ENCODE measurements at places on chromosomes 3 and 15. TPM values are rescaled to one million over a fixed set of nuclear protein-coding genes. Genes with fewer than 3 reads are reported as not detected.
A peak's percentile ranks its signal among the peaks of the same experiment; 100 is the strongest.

GRCh38 chr3:105788593-105788992 lies 80.2 kb downstream of the CBLB start:
- no peak for DNase-seq
- H3K4me3 ChIP-seq = no peak overlapping the region
- no peaks in the 10 kb centered on the region for H3K36me3 ChIP-seq
- peaks cover 33% of the 10 kb centered on the region for H3K4me1 ChIP-seq
- no peaks in the 10 kb centered on the region for H3K27me3 ChIP-seq

DNA sequence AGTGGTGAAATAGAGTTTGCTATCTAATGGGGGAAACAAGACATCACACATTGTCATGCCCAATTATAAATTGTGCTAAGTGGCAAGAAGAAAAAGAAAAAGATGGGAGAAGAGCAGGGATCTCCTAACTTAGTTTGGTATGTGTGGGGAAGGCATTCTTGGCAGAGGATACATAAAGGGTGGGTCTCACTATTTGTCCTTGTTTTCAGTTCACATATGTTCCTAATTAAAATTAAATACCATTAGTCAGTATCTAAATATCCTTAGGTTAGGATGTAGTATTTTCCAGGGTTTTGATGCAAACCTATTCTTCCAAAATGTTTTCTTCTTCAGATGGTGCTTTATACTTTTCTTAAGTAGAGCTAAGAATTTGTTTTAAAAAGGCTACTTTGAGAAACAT lies 173.7 kb downstream of the B3GALNT1 start:
- no peak overlapping the region for H3K27ac ChIP-seq
- H3K27me3 ChIP-seq = no peaks in the 10 kb centered on the region
- H3K36me3 ChIP-seq = no peaks in the 10 kb centered on the region
- no peak overlapping the region for H3K4me3 ChIP-seq
- H3K4me1 ChIP-seq = peaks cover 21% of the 10 kb centered on the region

- no peaks in the 10 kb centered on the region for H3K4me1 ChIP-seq
- no peak overlapping the region for H3K4me3 ChIP-seq
- no peaks in the 10 kb centered on the region for H3K36me3 ChIP-seq
- H3K27me3 ChIP-seq = no peaks in the 10 kb centered on the region
- no peak overlapping the region for H3K27ac ChIP-seq
Measured at GRCh38 chr3:2372306-2372705, 273.6 kb downstream of the CNTN4 start.

DNA sequence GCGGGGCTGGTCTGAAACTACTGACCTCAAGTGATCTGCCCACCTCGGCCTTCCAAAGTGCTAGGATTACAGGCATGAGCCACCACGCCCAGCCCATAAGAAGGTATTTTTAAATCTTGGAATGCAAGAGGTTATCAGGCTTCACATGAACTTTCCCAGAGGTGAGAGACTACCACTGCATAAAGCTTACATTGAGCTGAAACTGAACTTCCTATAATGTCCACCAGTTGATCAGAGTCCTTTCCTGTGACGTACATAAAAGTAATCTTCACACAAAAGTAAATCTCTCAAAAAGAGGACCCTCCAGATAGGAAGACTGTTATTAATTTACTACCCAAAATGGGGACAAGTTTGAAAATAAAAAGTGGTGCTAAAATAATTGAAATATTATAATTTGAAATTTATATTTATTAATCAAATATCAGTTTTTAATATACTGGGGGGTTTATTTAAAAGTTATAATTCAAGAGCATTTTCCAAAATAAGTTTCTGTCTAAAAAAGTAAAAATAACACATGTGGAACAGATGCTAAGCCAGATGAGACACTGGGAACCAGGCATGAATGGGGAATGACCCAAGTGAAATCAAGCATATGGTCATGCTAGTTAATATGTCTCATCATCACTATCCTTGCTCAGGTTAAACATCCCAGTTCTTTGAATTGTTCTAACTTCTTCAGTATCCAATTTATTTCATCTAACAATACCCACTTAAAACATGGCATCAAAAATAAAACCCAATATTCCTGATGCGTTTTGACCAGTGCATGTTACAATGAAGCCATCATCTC lies 269.9 kb upstream of the UBE2E2 start:
- H3K27me3 ChIP-seq = no peaks in the 10 kb centered on the region
- no peak for DNase-seq
- H3K27ac ChIP-seq = no peak overlapping the region
- H3K4me1 ChIP-seq = peaks cover 52% of the 10 kb centered on the region
- no peaks in the 10 kb centered on the region for H3K36me3 ChIP-seq
- H3K4me3 ChIP-seq = no peak overlapping the region

The SELENOS gene
- 75.4 TPM for total RNA-seq

- H3K27me3 ChIP-seq = no peaks in the 10 kb centered on the region
- H3K4me1 ChIP-seq = peaks cover 3% of the 10 kb centered on the region
- no peaks in the 10 kb centered on the region for H3K36me3 ChIP-seq
- no peak overlapping the region for H3K4me3 ChIP-seq
- DNase-seq = no peak
- H3K27ac ChIP-seq = no peak overlapping the region
Measured at GRCh38 chr15:95291898-95292472, 1038.5 kb upstream of the NR2F2 start.

- no peak overlapping the region for H3K4me3 ChIP-seq
- H3K27ac ChIP-seq = peak overlapping the region; percentile 80
- DNase-seq = peak; percentile 47
- peaks cover 41% of the 10 kb centered on the region for H3K4me1 ChIP-seq
Measured at GRCh38 chr15:92662762-92663161, 7.2 kb upstream of the FAM174B start.

GRCh38 chr3:183255348-183255730 lies 2.3 kb downstream of the B3GNT5 start:
- no peak overlapping the region for H3K27ac ChIP-seq
- peak overlapping the region; percentile 86 for H3K4me3 ChIP-seq
- no peaks in the 10 kb centered on the region for H3K27me3 ChIP-seq
- DNase-seq = no peak
- H3K36me3 ChIP-seq = no peaks in the 10 kb centered on the region
- H3K4me1 ChIP-seq = peaks cover 16% of the 10 kb centered on the region

DNA sequence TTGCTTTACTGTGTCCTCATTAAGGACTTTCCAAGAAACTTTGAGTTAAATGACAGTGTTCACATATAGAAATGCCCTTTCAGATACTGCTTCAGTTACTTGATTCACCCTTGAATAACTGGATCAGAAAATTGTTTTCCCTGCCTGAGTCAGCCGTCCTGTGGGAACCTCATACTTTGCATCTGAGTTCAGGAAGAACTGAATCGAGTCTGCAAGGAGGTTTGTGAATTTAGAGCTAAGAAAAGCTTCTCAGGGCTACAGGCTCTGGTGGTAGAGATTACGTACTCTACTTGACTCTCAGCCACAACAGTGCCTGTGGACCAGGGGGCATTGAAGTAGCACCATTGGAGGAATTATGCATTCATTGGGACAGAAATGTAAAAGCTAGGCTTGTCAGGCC lies 252.4 kb upstream of the C2CD4B start:
- H3K4me3 ChIP-seq = no peak overlapping the region
- no peaks in the 10 kb centered on the region for H3K36me3 ChIP-seq
- DNase-seq = no peak
- H3K27me3 ChIP-seq = no peaks in the 10 kb centered on the region
- H3K27ac ChIP-seq = no peak overlapping the region
- H3K4me1 ChIP-seq = peaks cover 13% of the 10 kb centered on the region

GRCh38 chr3:66785191-66785909 lies 212.8 kb upstream of the KBTBD8 start:
- DNase-seq = no peak
- no peaks in the 10 kb centered on the region for H3K36me3 ChIP-seq
- H3K27ac ChIP-seq = no peak overlapping the region

DNA sequence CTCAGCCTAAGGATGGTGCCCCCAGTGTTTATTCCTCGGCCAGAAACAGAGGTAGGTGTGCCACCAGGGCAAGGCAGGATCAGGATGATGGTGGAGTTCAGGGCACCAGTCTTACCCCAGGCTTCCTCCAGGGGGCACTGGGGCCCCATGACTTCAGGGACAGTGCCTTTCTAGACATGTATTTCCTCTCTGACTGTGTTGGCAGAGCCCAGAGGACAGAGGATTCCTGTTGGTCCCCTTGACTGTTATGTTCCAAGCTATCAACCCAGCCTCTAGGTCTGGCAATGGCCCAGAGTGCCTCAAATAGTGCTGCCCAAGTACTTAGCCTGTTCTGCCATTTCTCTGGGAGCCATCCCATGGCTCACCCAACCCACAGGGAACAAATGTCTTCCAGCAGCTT lies 2.8 kb downstream of the HEMK1 start:
- DNase-seq = no peak
- H3K27ac ChIP-seq = no peak overlapping the region
- peaks cover 32% of the 10 kb centered on the region for H3K36me3 ChIP-seq
- peaks cover 45% of the 10 kb centered on the region for H3K4me1 ChIP-seq
- no peak overlapping the region for H3K4me3 ChIP-seq

DNA sequence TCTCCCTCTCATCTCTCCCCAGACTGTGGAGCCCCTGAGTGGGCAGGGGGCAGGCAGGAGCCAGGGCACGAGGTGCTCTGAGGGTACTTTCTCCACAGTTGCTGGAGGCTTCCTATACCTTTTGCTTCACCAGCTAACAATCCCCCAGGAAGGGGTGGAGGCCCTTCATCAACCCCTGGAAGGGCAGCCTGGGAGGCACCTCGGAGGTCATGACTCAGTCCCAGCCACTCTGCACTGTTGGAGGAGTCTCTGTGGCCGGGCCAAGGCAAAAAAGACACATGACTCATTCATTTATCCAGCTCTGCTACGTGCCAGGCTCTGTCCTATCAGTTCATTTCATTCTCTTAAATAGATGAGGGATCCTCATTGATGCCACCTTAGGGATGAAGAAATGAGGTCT lies 15.6 kb upstream of the KY start:
- no peaks in the 10 kb centered on the region for H3K27me3 ChIP-seq
- peaks cover 10% of the 10 kb centered on the region for H3K4me1 ChIP-seq
- H3K27ac ChIP-seq = no peak overlapping the region
- no peaks in the 10 kb centered on the region for H3K36me3 ChIP-seq

DNA sequence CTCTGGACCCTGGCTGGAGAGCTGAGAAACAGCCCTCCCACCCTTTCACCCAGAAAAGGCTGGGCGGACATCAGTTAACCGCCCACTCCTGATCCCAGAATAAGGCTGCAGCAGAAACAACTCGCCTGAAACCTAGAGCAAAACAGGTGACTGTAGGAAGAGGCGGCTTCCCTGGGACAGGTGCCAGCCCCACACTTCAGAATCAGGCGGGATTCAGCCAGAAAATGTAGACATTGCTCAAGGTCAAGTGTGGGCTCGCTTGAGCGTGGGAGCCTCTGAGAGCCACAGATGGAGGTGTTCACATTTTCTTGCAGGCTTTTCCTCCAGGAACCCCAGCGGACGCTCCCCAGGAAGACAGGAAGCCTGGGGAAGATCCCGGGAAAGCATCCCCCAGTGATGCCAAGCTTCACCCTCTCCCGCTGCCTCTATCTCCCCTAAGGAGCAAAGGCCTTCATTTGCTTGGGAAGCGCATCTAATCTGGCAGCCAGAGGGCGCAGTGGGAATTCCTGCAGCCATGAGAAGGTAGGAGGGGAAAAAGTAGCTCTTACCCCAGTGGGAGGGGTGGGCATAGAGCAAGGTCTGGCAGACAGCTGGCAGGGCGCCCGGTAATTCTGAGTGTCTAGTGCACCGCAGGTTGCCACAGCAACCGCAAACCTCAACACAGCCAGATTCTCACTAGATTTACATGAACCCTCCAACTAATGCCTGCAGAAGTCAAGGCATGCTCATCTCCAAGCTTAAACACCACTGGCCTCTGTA lies 77.7 kb downstream of the OCA2 start:
- no peaks in the 10 kb centered on the region for H3K4me1 ChIP-seq
- no peak overlapping the region for H3K27ac ChIP-seq
- no peaks in the 10 kb centered on the region for H3K36me3 ChIP-seq

The AMIGO3 gene
- total RNA-seq = 1.7 TPM

GRCh38 chr15:59260090-59260489 lies 53.4 kb downstream of the LDHAL6B start:
- no peaks in the 10 kb centered on the region for H3K27me3 ChIP-seq
- no peak overlapping the region for H3K4me3 ChIP-seq
- H3K4me1 ChIP-seq = no peaks in the 10 kb centered on the region
- H3K36me3 ChIP-seq = peaks cover 11% of the 10 kb centered on the region
- H3K27ac ChIP-seq = no peak overlapping the region

DNA sequence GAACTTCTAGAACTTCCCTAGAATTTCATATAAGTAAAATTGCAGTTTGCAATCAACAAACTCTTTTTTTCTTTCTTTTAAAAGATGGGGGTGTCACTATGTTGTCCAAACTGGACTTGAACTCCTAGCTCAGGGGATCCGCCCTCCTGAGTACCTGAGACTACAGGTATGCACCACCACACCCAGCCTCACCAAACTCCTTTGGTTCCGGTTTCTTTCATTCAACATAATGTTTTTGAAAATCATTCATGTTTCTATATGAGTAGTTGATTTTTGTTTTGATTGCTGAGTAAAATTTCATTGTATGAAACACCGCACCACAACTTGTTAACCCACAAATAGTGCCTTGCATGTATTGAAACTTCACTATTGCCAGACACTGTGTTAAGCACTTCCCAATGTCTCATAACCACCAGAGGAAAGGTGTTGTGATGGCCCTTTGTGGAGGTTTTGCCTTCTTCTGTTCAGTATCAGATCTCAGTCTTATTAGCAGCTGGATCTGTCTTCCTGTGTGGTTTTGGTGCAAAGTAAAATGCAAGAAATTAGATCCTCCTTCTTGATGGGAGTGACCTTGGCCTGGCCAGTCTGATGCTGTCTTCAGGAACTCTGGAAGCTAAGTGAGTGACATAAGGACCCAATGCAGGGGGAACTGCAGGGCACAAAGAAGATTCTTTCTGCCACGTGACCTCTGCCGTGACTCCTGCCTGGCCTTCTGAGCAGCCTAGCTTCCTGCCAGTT lies 78.8 kb upstream of the UBE2E1 start:
- no peak overlapping the region for H3K27ac ChIP-seq
- DNase-seq = no peak
- H3K4me1 ChIP-seq = peaks cover 39% of the 10 kb centered on the region
- H3K27me3 ChIP-seq = no peaks in the 10 kb centered on the region
- no peak overlapping the region for H3K4me3 ChIP-seq

The CLDN11 gene
- 5.2 TPM for total RNA-seq

The PLIN1 gene
- total RNA-seq = 0.99 TPM

GRCh38 chr3:124997303-124998246 lies 58.2 kb downstream of the HEG1 start:
- no peaks in the 10 kb centered on the region for H3K27me3 ChIP-seq
- H3K27ac ChIP-seq = no peak overlapping the region
- peaks cover 13% of the 10 kb centered on the region for H3K36me3 ChIP-seq
- H3K4me3 ChIP-seq = no peak overlapping the region
- peaks cover 81% of the 10 kb centered on the region for H3K4me1 ChIP-seq
- DNase-seq = no peak

The COMMD4 gene
- total RNA-seq = 32.0 TPM

DNA sequence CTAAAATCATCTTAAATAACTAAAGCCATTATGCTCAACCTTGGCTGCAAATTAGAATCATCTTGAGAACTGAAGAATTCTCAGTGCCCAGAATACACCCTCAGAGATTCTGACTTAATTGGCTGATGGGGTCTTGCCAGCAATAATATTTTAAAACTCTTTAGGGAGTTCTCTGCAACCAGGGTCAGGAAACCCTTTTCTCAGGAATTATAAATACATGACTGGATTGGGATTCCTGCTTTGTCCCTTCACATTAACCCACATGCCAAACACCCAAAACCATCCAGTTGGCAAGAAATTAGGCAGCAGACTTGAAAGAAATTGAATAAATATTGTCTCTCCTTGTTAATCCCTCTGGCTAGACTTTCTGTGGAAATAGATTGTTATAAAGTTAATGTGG lies 482.3 kb upstream of the NECTIN3 start:
- no peak for DNase-seq
- no peak overlapping the region for H3K4me3 ChIP-seq
- no peak overlapping the region for H3K27ac ChIP-seq
- no peaks in the 10 kb centered on the region for H3K4me1 ChIP-seq
- H3K36me3 ChIP-seq = no peaks in the 10 kb centered on the region

The GYG1 gene
- total RNA-seq = 160 TPM

The ARNT2 gene
- 9.0 TPM for total RNA-seq
